HS-5 (cell line): ENCODE measurements at places on chromosomes 5 and 9.

GRCh38 chr9:99398241-99398640 is 176.2 kb downstream of the SEC61B start:
- no peak for DNase-seq

- no peak for DNase-seq
Measured at GRCh38 chr9:132639322-132639721, 30.5 kb downstream of the DDX31 start.

- no peak for DNase-seq
Measured at GRCh38 chr5:125057912-125058826, 311.7 kb upstream of the ZNF608 start.

DNA sequence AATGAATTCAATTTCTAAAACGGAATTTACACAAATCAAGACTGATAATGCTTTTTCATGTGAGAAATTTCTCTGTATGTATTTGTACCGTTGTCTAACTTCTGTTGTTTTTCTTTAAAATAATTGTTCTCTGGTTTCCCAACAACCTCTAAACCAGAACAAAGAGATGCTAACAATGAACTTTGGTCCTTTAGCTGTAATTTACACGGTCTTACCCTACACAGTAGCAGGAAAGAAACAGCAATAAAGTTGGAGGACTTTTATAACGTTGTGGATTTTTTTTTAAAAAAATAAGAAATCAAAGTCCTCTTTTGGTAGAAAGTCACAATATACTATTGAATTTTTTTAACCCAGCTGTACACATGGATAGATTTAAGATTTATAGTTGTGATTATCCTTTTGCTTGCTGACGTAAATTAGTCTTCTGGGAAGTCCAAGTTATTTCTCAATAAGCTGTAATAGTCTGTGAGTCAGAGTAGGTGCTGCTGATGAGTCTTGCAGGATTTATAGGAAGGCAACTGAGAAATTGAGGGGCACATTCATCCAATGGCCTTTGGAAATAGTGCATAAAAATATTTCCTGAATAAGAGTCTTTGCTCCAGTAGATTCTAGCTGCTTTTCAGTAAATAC is 76.8 kb upstream of the PCSK1 start:
- DNase-seq = peak; percentile 80

DNA sequence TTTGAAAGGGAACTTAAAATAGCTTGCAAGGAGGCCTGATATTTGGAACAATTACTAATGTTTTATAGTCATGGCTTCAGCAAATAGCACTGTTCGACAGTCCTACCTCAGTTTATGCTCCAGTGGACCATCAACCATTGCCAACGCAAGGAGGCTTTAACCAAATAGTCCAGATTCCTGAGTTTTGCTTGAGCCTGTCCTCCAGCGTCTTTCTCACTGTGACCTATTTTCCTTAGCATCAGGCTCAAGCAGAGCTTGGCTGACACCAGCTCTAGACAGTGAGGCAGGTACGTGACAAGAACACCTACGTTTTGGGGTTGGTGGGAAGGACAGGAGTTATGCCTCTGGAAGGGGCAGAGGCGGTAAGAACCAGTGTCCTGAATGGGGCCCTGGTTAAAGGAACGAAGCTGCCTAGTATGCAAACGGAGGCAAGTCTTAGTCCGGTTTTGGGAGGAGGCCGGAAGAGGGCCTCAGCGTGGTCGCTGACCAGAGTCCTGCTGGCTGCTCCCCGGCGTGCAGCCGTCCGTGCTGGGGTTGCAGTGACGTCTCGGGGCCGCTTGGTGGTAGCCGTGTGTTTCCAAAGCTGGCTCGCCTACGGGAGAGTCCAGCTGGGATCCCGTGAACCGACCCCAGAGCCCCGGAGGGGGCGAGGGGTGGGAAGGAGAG is 998 bp upstream of the FGF18 start:
- DNase-seq = peak; percentile 53

DNA sequence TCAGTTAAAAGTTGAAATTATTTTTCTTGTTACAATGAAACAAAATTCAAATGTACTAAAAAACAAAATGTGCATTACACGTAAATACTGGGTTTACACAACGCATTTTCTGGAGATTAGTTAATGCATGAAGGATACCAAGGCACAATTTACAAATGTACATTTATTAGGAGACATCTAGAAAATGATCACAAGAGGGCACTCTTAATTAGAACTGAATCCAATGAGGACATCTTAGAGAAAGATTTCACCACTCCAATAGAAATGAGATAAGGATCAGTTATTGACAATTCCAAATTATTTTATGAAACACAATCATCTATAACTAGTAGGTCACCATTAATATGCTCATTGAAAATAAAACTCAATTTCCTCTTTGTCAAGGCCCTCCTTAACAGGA is 36.6 kb upstream of the CDH12 start:
- peak; percentile 26 for DNase-seq

DNA sequence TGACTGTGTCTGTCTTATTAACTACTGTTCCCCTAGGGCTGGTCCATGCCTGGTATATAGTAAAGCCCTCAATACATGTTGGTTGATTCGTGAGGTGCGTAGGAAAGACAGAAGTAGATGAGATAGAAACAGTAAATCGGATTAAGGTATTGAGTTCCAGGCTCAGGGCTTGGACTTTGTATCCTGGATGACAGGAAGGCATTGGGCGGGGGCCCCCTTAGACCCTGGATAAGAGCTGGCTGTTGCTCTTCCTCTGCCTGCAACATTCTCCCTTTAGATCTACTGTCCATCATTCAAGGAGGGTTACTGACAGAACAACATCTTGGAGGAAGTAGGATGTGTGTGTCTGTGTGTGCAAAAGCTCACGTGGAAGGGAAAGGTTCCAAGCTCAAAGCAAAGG is 31.2 kb upstream of the CTNNA1 start:
- no peak for DNase-seq

DNA sequence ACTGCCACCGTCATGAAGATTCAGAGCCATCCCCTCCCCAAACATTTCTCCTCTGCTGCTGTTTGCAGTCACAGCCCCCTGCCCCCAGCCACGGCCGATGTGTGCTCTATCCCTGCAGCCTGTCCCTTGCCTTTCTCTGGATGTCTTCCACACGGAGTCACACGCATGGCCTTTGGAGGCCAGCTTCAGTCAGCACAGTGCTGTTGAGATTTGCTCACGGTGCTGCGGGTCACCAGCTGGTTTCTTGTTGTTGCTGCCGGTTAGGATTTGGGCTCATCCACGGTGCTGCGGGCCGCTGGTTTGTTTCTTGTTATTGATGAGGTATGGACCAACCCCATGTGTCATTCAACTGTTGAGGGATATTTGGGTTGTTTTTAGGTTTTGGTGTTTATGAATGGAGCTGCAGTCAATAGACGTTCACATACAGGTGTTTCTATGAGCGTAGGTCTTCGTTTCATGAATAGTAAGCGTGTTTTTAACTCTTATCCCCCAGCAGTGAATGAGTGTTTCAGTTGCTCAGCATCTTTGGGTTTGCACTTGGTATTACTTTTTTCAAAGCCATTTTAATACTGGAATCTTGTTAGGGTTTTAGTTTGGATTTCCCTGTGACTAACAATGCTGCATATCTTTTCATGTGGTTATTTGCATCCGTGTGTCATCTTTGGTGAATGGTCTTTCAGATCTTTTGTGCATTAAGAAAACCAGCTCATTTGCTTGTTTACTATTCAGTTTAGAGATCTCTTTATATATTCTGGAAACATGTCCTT is 57.6 kb downstream of the AHRR start:
- DNase-seq = no peak

GRCh38 chr9:121292801-121293241 is 24.9 kb downstream of the GSN start:
- DNase-seq = no peak

DNA sequence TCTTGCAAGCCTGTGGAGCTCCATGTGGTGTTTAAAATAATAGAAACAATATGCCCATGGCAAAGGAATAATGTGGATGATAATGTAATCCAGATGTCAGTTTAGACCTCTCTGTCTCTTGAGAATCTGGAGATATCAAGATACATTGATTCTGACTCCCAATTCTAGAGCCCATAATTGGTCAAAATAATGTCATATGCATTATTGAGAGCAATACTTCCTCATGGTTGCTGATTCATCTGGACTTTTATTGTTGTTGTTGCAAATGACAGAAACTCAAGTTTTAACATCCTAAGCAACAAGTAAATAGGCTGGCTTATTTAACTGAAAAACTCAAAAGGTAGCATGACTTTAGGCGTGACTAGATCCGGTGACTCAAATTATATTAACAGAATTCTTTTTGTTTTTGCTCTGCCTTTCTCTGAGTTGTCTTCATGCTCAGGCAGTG is 152.1 kb downstream of the PCSK1 start:
- no peak for DNase-seq

DNA sequence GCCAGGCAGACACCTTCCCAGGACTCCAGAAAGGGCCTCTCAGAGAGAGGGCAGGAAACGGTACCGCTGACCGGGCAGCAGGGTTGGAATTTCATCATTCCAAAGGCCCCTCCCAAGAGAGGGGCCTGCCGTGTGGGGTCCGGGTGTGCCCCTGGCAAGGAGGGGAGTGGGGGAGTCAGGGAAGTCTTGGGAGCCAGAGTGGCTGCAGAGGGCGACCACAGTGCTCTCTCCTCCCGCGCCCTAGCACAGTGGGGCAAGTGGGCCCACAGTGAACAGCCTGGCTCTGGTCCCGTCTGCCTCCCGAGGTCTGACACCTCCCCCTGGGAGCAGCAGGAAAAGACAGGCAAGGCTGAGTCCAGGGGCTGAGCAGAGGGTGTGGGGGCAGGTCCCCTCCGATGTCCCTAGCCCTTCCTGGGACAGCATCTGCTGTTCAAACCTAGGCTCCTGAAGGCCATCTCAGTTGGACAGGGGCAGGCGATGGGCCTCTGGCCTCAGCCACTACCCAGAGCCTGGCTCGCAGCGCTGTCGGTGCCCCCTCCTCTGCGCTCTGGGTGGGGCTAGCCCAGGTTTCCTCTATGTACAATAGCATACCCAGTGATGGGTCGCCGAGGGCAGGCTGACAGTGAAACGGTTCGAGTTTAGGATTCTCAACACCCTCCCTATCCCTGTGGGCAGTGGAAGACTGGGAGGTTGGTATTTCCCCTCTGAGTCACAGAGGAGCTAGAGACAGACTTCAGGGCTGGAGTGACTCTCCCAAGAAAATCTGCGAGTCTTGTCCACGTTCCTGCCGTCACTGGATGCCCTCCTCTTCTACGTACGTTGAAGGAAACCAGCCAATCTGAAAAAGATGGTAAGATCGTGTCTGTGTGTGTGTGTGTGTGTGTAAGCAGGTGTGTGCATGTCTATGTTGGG is 25.4 kb upstream of the SARDH start:
- DNase-seq = no peak

DNA sequence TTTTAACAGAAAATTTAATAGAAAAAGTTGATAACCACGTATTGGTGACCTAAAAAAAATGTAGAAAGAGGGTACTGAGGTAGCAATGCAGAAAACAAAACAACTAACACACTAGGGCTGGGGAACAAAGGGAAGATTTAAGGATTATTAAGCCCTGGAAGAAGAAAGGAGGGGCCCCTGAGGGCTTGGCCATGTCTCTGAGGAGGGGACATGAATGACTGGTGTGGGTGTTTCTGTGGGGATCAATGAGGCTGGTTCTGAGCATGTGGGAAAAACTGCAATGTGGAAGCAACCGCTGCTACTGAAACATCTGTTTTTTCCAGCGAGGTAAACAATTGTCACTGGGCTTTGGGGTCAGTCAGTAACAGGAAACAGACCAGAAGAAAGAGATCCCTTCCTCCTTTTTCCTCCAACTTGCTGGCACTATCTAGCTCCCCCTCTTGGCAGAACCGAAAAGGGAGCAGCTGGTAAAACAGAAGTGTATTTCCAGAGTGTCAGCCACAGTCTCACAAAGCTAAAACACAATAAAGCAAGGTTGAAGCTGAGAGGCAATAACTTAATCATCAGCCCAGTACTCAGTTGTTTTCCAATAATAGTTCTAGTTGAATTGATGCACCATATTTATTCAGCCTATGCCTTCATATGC is 48.3 kb downstream of the ATPSCKMT start:
- no peak for DNase-seq

DNA sequence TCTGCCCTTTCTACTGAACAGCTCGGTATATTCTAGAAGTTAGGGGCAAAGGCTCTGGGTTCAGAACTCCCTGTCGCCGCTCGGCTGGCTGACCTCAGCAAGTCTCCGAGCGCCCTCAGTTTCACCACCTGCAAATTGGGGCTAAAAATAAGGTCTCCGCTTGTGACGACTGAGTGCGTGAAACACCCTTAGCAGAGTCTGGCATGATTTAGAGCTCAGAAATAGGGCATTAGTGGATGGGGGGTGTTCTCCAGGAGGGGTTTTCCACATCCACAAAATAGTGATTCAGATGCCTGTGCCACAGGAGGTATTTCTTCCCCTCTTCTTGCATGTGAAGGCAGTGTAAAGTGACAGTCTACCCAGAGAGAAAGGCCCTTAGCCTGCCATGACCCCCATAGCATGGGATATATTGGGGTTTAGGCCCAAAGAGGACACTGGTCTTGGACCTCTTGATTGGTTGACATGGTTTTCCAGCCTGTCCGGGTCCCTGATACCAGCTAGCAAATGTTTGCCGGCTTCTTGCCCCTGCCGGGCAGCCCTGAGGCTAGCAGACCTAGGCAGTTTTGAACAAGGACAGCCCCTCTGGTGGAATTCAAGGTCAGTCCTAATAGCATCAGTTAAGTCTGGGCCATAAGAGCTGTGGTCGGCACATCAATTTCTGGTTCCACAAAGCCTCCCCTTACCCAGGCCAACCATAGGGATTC is 1.4 kb downstream of the ERGIC1 start:
- no peak for DNase-seq

DNA sequence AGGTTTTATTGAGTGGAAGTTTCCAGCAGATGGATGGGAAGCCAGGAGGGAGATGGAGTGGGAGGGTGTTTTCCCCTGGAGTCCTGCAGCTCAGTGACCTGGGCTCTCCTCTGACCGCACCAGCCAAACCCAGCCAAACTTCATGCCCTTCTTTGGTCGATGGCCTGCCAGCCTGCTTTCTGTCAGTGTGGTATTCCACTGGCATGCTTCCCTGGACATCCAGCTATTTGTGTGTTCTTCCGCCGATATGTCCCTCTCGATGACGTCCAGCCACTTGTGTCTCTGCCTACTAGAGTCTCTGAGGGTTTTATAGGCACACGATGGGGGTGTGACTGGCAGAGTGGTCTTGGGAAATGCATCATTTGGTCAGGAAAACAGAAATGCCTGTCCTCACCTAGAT is 33.8 kb downstream of the GPBP1 start:
- DNase-seq = no peak

- DNase-seq = no peak
Measured at GRCh38 chr5:135715267-135716055, 119.0 kb upstream of the SLC25A48 start.

DNA sequence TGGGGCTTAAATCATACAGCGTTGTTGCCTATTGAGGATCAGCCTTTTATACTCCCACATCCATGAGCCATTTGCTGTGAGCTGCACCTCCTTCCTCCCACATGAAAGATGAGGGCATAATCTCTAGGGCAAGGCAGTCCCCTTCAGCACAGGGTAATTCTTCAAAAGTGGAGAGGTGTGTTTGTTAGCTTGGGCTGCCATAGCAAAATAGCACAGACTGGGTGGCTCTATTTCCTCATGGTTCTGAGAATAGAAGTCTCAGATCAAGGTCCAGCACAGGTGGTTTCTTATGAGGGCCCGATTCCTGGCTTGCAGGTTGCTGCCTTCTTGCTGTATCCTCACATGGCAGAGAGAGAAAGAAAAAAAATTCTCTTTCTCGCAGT is 121.8 kb upstream of the SLC12A2 start:
- DNase-seq = no peak
